ENCODE measurements at places on chromosomes 1 and 21.
A peak's percentile ranks its signal among the peaks of the same experiment; 100 is the strongest.

- DNase-seq = no peak
Observed at GRCh38 chr1:15339570-15339969, 70.1 kb upstream of the EFHD2 start.

DNA sequence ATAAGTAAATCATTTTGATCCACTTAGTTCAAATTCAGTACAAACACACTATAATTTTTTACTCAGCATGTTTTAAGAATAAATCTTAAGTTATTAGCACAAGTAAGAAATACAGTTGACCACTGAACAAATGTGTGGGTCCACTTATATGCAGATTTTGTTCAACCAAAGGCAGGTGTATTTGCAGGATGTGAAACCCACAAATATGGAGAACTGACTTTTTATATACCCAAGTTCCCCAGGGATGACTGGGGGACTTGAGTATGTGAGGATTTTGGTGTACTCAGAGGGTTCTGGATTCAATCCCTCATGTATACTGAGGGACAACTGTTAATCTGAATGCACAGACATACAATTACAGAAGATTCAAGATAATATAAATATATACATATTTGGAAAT lies 25.7 kb upstream of the ERICH3 start:
- no peak for DNase-seq

GRCh38 chr1:238664139-238664538 lies 722.2 kb upstream of the CHRM3 start:
- no peak for DNase-seq

DNA sequence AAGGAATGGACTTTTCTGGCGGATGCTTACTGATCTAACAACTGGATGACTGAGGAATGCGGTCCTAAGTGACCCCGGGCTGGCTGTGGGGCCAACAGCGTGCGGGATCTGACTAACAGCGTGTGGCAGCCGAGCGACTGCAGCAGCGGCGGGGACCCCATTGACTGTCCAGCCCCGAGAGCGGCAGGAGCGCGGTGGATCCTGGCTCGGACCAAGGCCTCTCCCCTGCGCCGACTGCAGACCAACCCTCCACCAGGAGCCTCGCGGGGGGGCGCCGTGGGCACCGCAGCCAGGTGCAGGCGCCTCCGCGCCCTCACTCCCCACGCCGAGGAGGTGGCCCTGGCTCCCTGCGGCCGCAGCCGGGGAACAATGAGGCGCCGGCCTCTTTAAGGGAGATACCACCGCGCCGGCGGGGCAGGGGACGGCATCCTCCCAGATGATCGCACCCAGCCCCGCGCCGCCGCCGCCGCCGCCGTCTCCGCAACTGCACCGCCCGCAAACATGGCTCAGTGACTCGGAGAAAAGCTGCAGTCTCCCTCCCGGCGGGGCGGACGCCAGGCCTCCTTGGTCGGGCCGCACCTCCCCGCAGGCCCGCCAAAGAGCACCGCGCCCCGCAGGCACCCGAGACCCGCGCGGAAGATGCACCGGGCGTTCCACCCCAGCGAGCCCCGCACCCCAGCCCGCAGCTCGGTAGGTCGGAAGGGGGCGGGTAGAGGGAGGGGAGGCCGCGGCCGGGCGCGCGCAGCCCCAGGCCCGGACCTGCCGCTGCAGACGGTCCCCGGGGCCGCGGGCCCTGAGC lies 694 bp upstream of the PDIK1L start:
- DNase-seq = peak; percentile 78

GRCh38 chr1:79929356-79929755 lies 922.8 kb upstream of the ADGRL4 start:
- DNase-seq = no peak

- DNase-seq = no peak
Observed at GRCh38 chr1:78840453-78841271, 165.9 kb downstream of the ADGRL4 start.

DNA sequence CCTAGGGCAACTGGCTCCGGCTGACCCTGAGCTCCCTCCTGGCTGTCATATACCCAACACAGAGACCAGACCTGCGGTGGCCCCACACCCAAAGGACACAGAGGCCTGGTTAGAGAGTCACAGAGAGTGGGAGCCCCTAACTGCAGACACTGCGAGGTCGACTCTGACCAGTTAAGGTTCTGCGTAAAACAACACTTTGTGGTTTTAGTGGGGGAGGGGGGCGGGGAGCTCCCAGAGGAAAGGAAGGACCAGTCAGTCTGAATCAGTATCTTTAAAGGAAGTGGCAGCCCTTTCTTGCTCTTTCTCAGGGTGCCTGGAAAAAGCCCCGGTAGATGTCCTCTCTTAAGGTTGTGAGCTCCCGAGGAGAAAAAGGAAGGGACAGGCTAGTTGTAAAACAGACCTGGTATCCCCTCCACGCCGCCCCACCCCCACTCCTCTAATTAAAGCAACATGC lies 2.4 kb downstream of the SSBP3 start:
- DNase-seq = no peak

Measured in hypothalamus (tissue), 51 donors.